T-helper 2 cell treated with Interferon-gamma antibody and Interleukin-4, amounts not matched to agents 100 ng/mL and 5 ng/mL, for 36 hours (primary cell): ENCODE measurements at places on chromosomes 13 and 19. TPM values are rescaled to one million over a fixed set of nuclear protein-coding genes. Genes with fewer than 3 reads are reported as not detected.

Gene ZNF562
- total RNA-seq, result 13.6 and 15.2 TPM in 2 replicates

Gene RAVER1
- 78.0 and 81.8 TPM in 2 replicates for total RNA-seq

Gene CDC42EP5
- not detected in 2 replicates for total RNA-seq

Gene TMEM147
- 54.8 and 58.6 TPM in 2 replicates for total RNA-seq

Gene TNNT1
- total RNA-seq, result 0.34 and 0.48 TPM in 2 replicates

Gene DAND5
- total RNA-seq, result not detected in 2 replicates

Gene CLEC11A
- total RNA-seq, result 1.2 and 1.7 TPM in 2 replicates

Gene KLK5
- total RNA-seq, result not detected in 2 replicates

Gene ZNF414
- 32.7 and 38.4 TPM in 2 replicates for total RNA-seq

Gene SPATA13
- 48.8 and 52.6 TPM in 2 replicates for total RNA-seq

Gene RYR1
- 2.4 and 4.4 TPM in 2 replicates for total RNA-seq

Gene SEMA6B
- not detected in 2 replicates for total RNA-seq

Gene AP1M2
- not detected in 2 replicates for total RNA-seq

Gene PTGIR
- 26.9 and 29.1 TPM in 2 replicates for total RNA-seq

Gene ACP7
- total RNA-seq, result not detected in 2 replicates

Gene GPR4
- total RNA-seq, result not detected in 2 replicates

Gene POLRMT
- 50.6 and 53.9 TPM in 2 replicates for total RNA-seq

Gene RFPL4AL1
- not detected in 2 replicates for total RNA-seq

Gene MBD3L2
- total RNA-seq, result not detected in 2 replicates
